ENCODE measurements at places on chromosomes 1 and 21.

DNA sequence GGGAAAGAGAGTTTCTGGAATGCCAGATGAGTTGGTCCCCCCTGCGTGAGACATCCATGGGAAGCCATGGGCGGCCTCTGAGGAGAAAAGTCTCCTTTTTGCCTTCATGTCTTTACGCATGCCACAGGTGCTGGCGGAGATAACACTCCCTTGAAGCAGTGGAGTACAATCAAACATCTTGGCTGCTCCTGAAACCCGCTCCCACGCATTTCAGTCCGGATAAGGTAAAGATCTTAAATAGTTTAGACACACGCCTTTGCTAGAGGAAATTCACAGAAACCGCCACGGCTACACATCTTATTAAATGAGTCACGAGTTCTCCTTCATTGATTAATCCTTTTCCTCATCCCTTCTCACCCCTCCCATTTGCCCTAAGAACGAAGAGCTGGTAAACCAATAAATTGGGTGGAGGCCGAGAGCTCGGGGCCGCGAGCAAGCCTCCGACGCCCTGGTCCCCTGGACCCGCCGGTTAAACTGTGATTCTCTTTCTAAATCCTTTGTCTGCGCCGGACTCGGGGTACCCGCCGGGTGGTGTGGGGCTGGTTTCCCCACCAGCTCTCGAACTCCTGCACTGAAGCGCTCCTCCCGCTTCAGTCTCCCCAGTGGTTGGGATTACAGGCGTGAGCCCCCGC is 6.6 kb upstream of the ZNF669 start:
- DNase-seq: peak; percentile 51

DNA sequence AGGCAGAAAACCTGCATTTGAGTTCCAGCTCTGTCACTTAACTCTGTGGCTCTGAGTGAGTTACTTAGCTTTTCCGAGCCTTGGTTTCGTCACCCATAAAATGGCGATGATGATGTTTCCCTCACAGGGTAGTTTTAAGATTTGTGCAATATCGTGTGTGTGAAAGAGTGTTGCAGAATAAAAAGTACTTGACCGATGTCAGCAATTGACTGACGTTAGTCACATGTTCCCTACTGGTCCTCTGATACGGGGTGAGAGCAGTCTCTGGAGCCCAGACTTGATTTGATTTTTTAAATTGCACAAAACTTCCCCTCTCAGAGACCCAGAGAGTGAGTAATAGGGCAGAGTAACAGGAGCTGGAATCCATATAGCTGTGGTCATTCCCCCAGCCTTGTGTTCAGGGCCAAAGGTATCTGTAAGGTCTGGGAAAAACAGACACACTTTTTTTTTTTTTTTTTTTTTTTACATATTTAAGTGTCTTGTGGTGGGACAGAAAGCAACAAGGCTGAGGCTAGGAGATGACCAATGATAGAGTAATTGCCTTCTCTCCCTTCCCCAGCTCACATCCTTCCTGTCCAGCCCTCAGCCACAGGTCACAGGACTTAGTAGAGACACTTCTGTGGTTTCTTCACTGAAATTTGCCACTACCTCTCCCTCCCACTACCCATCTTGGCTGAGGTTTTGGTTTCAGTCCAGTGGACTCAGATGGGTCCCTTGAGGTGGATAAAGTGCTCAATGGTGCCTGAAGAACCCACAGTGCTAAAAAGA is 2.0 kb downstream of the FCER1G start:
- DNase-seq: peak; percentile 80

DNA sequence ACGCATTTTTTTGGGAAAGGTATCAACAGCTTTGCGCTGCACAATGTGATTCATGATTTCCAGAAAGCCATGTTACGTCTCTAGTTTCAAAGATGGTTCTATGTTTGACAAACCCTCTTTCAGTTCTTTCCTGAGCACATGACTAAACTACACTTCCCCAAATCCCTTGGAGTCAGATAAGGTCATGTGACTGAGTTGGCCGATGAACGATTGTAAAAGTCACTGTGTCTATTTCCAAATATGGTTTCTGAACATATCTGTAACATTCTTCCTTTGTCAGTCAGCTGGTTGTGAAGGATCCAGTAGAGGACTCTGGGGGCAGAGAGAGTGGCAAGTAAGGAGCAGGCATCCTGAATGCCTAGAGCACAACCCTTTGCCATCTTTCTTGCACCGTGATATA is 35.4 kb downstream of the TMPRSS15 start:
- DNase-seq: no peak

DNA sequence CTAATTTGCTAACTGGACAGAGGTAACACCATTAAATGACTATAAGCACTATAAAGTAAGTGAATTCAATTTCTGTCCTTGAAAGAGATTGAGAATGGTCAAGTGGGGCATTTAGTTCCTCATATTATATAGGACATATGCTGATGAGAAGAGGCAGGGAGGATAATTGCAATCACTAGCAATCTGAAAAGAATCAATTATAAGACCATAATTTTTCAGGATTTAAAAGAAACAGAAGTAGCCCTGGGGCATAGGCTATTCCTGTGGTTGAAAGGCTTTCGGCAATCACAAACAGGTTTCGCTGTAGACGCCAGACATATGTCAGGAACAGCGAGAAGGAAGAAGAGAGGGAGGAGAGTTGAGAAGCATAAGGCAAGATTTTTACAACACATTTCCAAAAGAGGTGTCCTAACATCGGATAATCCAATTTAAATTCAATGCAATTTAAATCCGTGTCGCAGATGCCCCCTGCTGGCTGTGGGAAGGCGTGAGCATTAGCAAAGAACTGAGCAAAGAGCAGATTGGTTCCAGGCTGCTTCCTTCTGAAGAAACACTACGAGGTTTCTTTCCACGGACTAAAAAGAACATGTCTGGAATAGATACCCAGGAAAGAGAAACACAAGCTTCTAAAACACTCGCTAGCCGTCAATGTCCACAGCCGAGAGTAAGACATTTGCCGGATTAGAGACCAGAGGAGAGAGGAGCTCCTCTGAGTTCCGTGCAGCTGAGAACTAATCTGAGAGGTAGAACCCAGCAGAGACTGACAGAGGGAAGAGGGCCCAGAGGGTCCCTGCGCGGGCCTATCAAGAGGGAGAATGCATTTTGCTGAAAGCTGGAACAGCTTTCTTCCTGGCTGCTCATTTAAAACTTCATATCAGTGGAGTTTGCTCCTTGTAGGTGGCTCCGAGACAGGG is 27.9 kb downstream of the RGS5 start:
- DNase-seq: peak; percentile 89

DNA sequence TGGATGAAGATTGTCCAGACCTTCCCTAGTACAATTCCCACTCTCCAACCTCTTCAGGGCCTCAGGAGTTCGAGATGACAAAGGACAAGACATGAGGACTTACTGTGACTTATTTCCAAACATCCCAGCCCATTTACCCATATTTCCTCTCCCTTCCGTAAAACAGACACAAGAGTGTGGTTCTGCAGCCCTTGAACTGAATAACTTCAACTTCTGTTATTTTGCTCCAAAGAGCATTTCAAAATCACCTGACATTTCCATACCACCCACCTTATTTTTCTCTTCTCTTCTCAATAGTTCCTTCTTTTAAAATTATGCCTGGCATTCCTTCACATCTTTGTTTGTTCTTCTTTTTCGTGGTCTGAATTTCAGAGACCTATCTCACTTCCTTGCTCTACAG is 8.7 kb upstream of the OR10K2 start:
- no peak for DNase-seq

GRCh38 chr1:226646870-226647449 is 92.1 kb downstream of the ITPKB start:
- no peak for DNase-seq

GRCh38 chr1:157775101-157775870 is 1.6 kb downstream of the FCRL2 start:
- no peak for DNase-seq

DNA sequence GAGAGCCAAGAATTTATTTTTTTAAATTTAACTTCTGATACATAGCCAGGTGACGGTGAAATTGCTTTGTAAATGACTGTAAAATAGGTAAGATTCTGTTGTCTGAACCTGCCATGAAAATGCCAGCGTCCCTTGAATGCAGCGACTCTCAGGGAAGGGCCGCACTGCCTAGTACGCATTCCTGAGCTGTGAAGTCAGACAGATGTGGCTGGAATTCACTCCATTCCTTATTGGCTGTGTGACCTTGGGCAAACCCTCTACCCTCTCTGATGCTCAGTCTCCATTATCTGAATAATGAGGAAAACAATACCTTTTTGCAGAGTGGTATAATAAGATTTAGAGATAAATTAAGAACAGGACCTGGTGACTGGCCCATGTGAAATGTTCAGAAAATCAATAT is 167.1 kb upstream of the DAB1 start:
- DNase-seq: no peak

GRCh38 chr1:182507685-182508084 is 57.7 kb downstream of the RGSL1 start:
- DNase-seq: no peak

DNA sequence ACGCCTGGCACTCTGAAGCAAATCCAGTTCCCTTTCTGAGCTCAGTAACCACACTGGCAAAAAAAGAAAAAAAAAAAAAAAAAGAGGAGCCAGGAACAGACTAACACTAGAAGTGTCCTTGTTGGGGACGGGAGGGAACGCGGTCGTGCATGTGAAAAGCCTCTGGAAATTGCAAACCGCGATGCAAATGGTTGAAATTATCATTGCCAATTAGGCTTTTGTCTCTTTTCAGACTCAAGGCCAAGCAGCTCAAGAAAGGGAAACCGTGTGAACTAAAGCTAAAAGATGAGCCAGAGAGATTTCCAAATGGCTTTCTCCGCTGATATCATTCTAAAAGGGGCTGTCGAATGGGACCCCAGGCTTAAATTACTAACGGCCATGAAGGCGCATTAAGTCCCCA is 13.5 kb downstream of the TRABD2B start:
- no peak for DNase-seq

DNA sequence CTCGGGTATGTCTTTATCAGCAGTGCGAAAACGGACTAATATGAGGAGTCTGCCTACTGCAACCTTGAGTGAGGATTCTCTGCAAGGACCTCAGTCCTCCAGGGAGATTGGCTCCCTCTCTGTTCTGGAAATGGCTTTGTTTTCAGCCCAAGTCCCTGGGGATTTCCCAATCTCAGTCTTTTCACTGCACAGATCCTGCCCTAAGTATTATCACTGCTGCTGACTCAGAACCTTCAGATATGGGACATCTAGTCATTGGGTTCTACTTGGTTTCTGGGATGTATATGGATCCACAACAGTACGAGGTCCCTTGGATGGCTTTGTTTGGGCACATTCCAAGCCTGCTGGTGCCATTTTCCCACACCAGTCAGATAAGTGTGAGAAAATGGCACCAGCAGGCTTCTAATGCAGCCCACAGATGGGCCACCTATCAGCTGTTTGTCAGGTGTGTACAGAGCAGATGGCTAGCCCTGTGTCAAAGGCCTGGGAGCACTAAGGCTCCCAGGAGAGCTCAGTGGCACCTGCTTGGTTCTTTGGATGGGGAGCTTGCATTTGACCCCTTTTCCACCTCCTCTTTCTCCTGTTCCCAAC is 27.4 kb downstream of the ELF3 start:
- peak; percentile 30 for DNase-seq

DNA sequence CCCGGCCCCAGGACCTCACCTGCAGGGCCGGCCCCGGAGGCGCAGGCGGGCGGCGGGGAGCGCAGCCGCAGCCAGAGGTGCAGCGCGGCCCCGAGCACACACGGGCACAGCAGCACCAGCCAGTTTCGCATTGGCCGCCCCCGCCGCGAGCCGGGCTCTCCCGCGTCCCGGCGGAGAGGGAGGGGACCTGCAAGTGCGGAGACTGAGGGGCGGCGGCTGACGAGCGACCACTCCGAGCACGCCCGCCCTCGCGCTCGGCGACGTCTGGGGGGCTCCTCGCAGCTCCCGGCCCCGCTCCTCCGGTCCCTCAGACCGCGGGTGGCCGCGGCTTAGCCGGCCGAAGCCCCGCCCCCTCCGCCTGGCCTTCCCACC is at the start of gene B3GALNT2:
B3GALNT2 (minus strand) TSS at position 331 of the 372 bp plus-strand sequence; CDS start at position 131, 200 bp downstream.
- DNase-seq: no peak
